ENCODE measurements at places on chromosomes 16 and 17. TPM values are rescaled to one million over a fixed set of nuclear protein-coding genes. Genes with fewer than 3 reads are reported as not detected.
A peak's percentile ranks its signal among the peaks of the same experiment; 100 is the strongest.

GRCh38 chr16:89918453-89919347 lies at the start of gene MC1R:
MC1R (plus strand) TSS chr16:89918862; CDS start chr16:89919259, 397 bp downstream.
- peak; percentile 46 for DNase-seq

DNA sequence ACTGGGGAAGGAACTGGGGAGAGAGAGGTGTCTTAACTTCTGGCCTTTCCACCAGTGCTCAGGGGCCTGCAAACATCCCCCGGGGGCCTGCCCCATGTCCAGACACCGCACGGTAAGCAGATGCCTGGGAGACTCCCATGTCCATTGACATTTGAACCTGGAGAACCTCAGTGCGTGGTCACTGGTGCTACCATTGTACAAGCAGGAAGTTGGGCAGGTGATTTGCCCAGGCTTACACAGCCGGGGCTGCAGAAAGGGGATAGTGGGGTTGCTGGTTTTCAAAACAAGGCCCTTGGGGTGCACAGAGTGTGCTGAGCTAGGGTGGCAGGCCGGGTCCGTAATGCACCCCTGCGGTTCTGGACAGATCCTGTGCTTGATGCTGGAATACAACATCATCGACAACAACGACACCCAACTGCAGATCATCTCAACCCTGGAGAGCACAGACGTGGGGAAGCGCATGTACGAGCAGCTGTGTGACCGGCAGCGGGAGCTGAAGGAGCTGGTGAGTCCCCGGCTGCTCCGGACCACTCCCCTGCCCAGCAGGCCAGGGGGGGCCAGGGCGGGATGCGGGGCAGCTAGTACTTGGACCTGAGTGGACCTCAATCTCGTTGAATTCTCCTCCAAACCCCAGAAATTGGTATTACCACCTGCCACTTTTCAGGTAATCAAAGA lies 77.7 kb upstream of the PLCG2 start:
- DNase-seq: no peak

- DNase-seq: peak; percentile 58
These were observed 50.0 kb upstream of the STH start for GRCh38 chr17:45948881-45949624.

DNA sequence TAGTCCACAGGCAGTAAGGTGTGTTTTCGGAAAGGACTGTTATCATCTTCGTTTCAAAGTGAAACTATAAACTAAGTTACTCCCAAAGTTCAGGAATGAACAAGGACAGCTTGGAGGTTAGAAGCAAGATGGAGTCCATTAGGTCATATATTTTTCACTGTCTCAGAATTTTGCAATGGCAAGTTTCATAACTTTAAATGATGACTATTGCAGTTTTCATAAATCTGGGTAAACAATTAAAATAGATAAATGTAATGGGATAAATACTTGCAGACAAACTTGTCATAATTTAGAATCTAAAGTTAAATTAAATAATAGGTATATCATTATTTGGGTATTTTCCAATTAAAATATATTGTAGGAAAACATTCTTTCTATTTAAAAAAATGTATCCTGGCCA lies 14.7 kb upstream of the TRIM25 start:
- no peak for DNase-seq

GRCh38 chr17:44079877-44080821 lies 9.6 kb downstream of the G6PC3 start:
- no peak for DNase-seq

Gene CCL5
- 3.5 TPM for polyA plus RNA-seq

Gene SLFN13
- 32.5 TPM for polyA plus RNA-seq

Data from left lung (tissue), 14 donors.